ENCODE measurements at places on chromosomes 4 and X.

GRCh38 chr4:53617101-53617680 is 25.9 kb upstream of the LNX1 start:
- no peak overlapping the region for H3K4me3 ChIP-seq
- no peaks in the 10 kb centered on the region for H3K4me1 ChIP-seq
- no peak for DNase-seq
- H3K27me3 ChIP-seq: no peaks in the 10 kb centered on the region

DNA sequence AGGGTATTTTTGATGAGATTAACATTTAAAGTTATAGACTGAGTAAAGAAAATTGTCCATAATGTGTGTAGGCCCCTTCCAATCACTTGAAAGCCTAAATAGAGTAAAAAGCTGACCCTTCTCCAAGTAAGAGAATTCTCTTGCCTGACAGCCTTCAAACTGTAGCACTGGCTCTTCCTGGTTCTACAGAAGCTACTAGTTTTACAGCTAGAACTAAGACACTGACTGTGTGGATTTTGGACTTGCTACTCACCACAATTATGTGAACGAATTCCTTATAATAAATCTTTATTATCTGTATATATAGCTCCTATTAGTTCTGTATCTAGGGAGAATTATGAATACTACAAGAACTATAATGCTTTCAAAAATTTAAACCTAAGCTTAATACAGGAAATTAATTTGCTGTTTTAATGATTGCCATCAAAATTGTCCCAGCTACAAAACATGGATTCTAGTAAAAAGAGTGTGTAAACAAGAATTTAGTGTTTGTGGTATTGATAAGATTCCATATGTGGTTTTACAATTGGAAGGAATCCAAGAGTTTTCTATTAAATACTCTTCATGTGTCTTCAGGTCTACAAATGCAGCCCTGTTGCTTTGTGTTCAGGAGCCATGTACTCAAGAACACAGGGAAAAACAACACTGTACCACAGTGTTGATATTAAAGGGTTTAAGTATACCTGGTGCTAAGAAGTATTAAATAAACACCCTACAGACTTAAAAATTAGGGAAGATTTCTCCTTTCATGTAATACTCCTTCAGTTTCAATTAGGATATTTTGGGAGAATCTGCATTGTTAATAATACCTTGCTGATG is 366.5 kb downstream of the CXXC4 start:
- no peak for DNase-seq
- H3K27me3 ChIP-seq: no peaks in the 10 kb centered on the region
- no peaks in the 10 kb centered on the region for H3K4me1 ChIP-seq
- H3K27ac ChIP-seq: no peak overlapping the region
- H3K36me3 ChIP-seq: no peaks in the 10 kb centered on the region

DNA sequence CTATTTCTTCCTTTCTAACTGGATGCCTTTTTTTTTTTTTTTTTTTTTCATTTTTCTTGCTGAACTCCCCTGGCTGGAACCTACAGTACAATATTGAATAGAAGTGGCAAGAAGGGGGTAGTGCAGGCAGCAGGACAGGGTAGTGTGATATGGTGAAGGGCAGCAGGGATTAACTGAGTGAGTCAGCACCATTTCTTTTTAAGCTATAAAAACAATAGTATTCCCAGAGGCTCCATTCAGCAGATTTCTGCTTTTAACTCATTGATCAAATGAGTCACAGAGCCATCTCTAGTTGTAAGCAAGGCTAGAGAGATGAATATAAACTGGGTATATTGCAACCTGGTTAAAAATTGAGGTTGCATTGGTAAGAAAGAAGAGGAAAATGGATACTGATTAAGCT is 53.6 kb upstream of the SETD7 start:
- DNase-seq: no peak
- no peak overlapping the region for H3K4me3 ChIP-seq
- H3K27ac ChIP-seq: no peak overlapping the region
- H3K36me3 ChIP-seq: no peaks in the 10 kb centered on the region

DNA sequence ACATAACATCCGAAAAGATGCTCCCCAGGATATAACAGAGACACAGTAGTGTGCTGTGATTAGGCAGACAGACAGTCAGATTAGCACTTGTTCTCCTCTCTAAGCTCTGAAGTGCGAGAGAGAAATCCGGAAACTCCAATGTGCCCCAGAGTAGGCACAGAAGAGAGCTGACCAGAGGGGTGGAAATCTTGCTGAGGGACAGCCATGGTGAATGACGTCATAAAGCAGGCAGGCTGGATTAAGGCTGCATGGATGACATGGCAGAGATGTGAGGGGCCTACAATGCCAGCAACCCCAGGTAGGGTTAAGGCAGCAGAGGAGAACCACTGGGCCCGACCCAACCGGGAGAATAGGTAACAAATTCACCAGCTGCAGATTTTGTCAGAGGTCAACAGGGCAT is 53.3 kb downstream of the MEPE start:
- no peaks in the 10 kb centered on the region for H3K4me1 ChIP-seq
- H3K4me3 ChIP-seq: no peak overlapping the region
- no peaks in the 10 kb centered on the region for H3K27me3 ChIP-seq
- no peak overlapping the region for H3K27ac ChIP-seq
- no peak for DNase-seq
- H3K36me3 ChIP-seq: no peaks in the 10 kb centered on the region

DNA sequence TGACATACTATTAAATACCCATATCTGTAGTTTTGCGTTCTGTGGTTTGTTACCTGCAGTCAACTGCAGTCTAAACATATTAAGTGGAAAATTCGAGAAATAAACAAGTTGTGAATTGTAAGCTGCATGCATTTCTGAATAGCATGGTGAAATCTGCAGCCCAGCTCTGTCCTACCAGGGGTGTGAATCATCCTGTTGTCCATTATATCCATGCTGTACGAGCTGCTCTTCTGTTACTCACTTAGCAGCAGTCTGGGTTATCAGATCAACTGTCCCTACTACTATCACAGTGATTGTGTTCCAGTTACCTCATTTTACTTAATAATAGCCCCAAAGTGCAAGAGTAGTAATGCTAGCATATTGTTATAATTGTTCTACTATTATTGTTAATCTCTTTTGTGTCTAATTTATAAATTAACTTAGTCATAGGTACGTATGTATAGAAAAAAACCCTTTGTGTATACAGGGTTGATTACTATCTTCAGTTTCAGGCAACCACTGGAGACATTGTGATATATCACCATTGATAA is 173.7 kb upstream of the FAT4 start:
- no peak overlapping the region for H3K27ac ChIP-seq
- H3K36me3 ChIP-seq: no peaks in the 10 kb centered on the region
- DNase-seq: no peak
- no peaks in the 10 kb centered on the region for H3K4me1 ChIP-seq
- H3K27me3 ChIP-seq: no peaks in the 10 kb centered on the region

DNA sequence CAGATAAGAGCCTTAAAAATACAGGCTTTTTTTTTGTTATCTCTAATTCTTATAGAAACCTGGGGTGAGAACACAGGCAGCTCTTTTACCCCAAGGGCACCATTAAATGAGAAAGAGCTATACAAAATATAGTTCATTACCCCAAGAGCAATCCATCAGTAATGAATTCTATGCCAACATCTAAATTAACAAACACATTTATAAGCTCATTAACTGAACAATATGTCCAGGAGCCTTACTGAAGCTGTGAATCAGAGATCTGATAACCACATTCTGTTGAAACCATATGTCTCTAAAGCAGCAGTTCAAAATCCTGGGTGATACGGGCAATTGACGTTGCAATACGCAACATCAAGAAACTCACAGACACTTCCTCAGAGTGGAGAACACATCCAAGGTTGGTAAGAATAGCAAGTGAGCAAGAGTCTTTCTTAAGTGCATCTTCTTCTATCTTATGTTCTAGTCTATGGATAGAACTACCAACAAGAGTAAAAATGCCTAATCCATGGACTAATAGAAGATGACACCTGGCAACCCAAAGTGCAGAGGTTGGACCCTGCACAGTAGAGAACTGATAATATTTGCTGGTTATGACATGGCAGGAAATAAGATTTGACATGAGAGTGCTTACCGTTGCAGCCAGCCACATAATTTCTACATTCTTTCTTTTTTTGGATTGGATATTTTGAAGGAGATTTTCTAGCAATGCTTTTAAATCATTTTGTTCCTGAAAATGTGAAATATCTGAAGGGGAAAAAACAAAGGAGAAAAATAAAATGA is 449.3 kb downstream of the IL15 start:
- no peaks in the 10 kb centered on the region for H3K4me1 ChIP-seq
- H3K27me3 ChIP-seq: no peaks in the 10 kb centered on the region
- H3K27ac ChIP-seq: no peak overlapping the region
- DNase-seq: no peak
- H3K4me3 ChIP-seq: no peak overlapping the region
